Activated CD4-positive, alpha-beta T cell treated with anti-CD3 and anti-CD28 coated beads, Interleukin-2, Interleukin-6, amounts not matched to agents 100 ng/mL and 50 ng/mL, durations not matched to agents 16 hours and 8 hours (primary cell): ENCODE measurements at places on chromosomes 5 and 9.
A peak's percentile ranks its signal among the peaks of the same experiment; 100 is the strongest.

- DNase-seq: peak; percentile 71
Observed at GRCh38 chr5:81749561-81750307, 1.2 kb downstream of the SSBP2 start.

DNA sequence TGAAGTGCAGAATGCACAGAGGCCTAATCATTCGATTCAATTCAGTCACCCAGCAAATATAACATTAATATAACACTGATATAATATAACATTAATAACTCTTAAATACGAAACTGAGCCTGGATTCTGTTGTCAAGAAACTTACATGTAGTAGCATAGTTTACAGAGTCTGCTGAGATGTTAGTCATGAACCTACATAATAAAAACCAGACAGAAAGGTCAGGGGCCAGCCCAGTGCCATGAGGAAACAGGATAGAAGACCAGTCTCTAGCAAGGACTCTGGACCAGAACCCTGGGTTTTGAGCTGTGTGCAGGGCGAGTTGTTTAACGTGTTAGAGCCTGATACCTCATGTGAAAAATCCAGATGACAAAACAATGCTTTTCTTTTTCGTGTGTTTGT, 234.7 kb downstream of the NR2F1-AS1 start:
- no peak for DNase-seq

- DNase-seq: no peak
Observed at GRCh38 chr5:88657136-88657535, 225.8 kb downstream of the MEF2C start.

GRCh38 chr5:136123236-136123768, 9.3 kb upstream of the SMAD5 start:
- DNase-seq: no peak

DNA sequence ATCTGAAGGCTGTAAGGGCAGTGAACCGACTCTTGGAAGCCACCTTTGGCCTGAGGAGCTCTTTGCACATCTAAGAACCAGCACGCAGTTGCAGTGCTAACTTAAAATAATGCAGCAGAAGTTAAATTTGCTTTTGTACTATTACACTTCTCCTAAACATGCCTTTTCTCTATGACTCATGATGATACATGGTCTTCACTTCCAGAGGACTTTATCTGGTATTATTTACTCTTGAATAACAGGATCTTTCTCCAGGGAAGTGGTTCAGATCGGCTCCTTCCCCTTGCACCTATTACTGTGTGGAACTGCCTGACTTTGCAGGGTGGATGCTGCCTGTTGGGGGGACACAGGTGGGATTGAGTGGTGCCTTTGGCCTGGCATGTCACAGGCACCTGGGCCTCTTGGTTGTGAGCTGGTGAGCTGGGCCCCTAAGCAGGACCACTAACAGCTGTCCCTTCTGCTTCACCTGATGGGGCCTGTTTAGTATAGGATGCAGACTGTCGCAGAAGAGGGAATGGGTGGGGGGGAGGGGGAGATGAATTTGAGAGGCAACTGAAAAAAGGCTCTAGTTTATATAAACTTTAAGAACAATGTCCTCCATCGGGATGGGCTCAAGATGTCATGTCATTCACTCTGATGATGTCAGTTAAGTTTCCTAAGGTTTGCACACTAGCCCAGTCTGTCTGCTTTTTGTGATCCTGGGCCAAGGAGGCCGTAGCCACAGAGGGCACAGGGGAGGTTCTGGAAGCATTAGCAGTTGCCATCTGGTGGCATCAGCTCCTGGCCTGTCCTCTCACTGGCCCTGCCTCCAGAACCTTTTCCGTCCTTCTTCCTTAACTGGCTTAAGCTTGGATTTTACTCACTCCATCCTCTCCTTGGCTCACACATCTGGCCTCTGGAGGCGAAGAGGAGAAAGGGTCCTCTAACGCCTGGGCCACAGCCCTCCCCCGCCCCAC, 33.9 kb upstream of the GABBR2 start:
- no peak for DNase-seq

DNA sequence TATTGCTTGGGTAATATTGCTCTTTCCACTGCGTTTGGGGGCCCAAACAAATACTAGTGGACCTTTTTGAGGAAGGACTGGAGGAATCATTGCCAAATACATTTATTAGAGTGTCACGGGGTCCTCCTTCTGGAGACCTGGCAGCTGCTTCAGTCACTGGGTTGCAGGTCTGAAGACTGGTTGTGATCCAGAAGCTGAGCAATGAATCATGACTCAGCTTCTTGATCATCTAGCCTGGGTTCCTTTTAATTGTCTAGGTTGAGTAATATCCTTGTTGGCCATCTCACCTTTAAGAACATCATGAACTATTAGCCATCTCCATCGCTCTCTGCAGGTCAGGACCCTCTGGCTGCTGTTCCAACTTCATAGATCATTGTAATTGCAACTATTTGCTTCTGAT, 15.4 kb upstream of the UBAP1 start:
- no peak for DNase-seq

- DNase-seq: no peak
Observed at GRCh38 chr5:161058781-161059180, 206.8 kb upstream of the ATP10B start.

DNA sequence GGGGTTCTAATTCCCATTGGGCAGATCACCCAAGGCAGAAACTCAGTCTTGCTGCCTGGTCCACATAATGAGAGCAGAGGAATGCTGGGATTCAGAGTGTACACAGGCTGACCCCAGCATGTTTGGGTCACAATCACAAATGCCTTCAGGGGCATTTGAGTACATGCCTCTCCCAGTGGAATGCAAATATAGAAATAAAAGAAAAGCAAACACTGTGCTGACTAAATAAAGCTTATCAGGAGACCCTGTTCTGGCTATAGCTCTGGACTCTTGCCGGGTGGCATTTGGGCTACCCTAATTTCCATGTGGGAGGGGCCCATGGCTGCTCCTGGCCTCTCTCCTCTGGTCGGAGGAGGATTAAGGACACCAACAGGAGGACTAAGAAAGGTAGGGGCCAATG, 121.4 kb downstream of the DOCK8 start:
- DNase-seq: no peak

DNA sequence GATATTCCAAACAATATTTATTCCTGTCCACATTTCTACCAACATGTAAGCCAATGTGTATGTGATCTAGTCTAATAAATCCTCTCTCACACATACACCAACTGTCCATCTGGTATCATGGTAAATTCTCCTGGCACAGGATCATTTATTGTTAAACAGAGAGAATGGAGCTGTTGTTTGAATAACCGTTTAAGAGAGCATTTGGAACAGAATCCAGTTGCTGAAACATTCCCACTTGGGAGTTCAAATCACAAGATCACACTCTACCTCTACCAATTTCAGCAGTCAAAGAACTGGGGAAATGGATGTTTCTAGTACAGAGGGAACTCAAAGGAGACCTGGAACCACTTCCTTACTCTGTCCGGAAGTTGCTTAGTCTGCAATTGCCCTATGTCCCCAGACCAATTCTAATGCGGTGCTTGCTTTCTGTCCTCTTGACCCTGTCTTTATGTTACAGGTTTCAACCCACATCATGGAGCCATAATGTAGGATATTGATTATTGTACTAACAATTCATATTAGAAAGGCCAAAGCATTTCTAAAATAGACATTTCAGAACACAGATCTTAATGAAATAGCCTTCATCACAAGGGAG, 488.4 kb downstream of the SEMA5A start:
- no peak for DNase-seq

DNA sequence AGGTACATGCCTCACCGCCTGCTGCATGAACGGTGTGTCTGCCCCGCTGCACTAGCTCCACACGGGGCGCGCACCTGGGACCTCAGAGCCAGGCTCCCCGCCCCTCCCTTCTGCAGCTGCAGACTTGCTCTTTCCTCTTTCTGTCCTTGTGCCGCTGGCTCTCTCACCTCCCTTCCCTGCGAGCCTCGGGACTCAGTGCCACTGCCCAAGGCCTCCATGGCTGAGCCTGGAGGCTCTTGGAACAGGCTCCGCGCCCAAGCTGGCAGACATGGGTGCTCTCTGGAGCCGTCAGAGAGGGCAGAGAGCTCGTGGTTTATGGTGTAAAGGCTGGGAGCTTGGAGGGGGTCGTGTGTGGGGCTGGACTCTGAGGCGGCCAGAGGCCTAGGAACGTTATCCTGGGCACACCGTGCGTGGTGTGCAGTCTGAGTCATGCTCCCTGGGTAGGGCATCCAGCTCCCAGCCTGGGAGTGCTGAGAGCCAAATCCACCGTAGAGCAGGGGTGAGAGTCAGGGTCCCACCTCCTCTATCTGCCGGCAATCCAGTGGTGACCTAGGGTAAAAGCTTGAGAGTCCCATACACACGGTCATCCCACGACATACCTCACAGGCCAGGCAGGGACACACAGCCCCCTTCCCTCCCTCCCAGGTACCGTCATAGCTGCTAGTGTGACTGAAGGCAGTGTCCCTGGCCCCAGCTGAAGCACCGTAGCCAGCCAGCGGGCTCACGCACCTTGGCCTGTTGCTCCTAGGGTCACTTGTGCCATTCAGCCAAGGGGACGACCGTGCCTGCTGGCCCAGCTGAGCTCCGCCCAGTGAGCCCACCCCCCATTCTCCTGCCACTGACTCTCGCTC, 22.4 kb downstream of the GOLGA2 start:
- DNase-seq: no peak

DNA sequence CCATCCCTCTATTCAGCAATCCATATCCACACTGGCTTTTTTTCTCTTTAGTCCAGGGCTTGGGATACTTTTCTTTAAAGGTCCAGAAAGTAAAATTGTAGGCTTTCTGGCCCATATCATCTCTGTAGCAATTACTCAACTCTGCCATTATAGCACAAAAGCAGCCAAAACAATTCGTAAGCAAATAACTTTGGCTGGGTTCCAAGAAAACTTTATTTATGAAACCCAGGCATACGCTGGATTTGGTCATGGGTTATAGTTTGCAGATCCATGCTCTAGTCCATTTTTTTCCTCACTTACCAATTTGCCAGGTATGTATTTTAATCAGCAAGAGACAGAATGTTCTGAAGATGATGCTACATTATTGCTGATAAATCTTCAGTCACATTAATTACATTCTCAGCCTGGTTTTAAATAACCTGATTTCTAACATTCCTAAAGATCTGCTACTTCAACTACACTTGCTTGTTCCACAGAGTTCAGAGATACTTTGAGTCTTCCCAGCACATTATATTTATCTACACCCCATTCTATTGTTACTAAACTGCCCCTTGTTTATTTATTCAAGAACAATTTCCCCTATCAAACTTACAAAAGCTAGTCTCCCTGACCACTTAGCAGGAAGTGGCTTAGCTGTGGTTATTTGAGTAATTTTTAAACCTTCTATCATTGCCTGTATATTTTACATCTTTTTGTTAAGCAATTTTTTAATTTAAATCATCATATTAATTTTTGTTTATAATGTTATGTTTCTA, 161.0 kb downstream of the ISL1 start:
- DNase-seq: no peak

GRCh38 chr5:52838326-52839015, 50.8 kb downstream of the ITGA1 start:
- DNase-seq: no peak

DNA sequence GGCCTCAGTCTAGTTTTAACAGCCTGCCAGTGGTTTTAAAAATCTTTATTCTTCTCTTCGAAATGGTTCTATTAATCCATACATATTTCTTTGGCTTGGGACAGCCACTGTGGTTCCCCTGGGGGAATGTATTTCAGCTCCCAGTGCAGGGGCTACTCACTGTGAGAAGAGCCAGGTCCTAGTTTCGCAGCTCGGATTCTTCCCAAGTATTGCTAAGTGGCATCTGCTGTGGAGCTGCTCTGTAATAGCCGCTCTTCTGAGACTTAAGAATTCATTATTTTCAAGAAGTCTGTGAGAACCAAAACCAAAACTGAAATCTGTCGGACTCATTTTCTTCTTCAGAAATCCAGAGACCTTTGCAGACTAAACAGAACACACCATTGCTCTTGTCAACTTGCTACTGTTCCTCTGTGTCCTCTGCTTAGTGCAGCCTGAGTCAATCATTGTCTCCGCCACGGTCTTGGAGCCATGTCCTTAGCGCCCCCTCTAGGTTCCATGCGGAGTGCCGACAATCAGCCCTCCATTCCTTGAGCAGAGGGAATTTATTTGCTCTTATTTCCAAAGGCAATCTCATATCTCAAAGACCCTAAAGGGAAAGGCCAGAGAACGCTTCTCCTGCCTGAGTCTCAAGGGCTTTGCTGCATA, 478.2 kb downstream of the SPATA31D1 start:
- DNase-seq: no peak

DNA sequence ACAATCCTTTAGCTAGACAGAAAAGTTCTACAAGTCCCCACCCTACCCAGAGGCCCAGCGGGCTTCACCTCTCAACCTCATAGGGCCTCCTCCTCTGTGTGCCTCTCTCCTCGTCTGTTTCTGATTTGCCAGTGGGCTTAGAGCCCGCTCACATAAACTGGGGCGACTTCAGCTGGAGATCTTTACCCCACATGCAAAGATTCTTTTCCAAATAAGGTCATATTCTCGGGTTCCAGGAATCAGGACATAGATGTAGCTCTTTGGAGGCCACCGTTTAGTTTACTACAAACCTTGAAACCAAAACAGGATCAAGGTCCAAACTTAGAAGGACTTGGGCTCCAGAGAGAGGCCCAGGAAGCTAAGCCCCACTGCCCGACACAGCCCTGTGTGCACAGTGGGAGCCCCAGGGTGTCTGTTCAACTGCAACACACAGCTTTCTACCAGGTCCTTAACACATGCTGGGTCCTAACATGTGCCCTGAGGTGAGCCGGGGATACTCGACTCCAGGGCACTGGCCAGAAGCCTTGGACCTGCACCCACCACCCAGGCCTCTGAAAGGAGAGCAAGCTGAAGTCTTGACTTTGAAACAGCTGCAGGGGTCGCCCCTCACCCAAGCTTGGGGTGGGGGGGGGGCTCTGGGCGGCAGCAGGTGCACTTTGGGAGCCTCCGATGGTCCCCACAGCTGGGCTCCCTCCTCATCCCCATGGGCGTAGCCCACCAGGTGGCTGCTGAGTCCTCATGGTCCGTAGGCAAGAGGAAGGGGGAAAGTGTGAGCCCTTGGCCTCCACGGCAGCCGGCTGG, 26.8 kb upstream of the SLC12A7 start:
- DNase-seq: no peak

DNA sequence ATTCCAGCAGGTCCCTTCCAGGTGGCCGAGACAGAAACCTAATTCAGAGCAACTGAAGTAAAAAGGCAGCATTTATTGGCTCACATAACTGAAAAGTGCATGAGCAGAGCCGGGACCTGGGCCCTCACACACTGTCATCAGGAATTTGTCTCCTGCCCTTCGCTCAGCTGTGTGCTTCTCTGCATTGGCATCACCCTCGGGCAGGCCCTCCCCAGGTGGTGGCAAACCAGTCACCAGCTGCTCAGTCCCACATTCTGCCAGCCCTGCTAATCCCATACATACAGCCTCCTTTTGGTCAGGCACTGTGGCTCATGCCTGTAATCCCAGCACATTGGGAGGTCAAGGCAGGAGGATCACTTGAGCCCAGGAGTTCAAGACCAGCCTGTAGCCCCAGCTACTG, 11.5 kb upstream of the CPLX2 start:
- DNase-seq: no peak

GRCh38 chr5:149990518-149991376, 9.7 kb downstream of the TIGD6 start:
- DNase-seq: peak; percentile 75

GRCh38 chr5:172816925-172817562, 17.0 kb upstream of the ERGIC1 start:
- DNase-seq: no peak

GRCh38 chr9:120626512-120626911, 46.5 kb upstream of the CDK5RAP2 start:
- no peak for DNase-seq

- no peak for DNase-seq
Observed at GRCh38 chr5:146515473-146516150, 378 bp downstream of the GPR151 start.

GRCh38 chr9:113701774-113702755, 174.0 kb upstream of the ZNF618 start:
- DNase-seq: no peak
